ENCODE measurements at places on chromosomes 12 and 14.

DNA sequence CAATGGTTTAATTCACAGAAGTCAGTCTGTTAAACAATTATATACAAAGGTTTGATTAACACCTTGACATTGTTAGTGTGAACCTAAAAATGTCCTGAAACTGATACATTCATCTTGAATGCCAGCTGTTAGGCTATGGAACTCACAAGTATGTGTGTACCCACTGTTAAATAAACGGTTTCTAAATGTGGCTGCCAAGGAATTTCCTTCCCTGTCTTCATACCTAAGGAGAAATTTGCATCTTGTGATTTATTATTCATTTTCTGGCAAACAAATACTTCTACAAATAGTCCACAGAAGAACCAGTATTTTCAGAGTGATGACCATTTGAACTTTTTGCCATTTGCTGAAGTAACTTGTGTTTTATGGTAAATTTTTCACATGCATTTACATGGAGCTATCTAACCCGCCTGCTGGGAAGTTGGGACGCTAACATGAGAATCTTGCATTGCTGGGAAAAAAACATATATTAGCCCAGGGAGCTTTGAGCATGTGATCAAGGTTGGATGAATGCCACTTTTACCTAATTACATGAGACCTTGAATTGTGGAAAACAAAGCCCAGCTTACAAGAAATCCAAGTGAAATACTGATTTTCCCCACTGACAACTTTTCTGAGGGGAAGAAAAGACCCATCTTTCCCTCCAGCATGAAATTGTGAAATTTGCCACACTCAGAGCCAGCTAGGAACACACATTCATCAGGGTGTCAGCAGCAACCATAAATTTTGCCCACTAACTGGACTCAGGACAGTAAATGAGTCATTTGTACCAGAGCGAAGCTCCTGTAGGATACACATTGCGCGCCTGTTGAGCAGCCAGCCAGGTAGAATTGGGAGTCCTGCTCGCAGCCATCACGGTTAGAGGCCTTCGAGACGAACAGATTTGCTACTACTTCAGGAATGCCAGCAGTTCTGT lies 118.0 kb downstream of the KICS2 start:
- no peak for DNase-seq

DNA sequence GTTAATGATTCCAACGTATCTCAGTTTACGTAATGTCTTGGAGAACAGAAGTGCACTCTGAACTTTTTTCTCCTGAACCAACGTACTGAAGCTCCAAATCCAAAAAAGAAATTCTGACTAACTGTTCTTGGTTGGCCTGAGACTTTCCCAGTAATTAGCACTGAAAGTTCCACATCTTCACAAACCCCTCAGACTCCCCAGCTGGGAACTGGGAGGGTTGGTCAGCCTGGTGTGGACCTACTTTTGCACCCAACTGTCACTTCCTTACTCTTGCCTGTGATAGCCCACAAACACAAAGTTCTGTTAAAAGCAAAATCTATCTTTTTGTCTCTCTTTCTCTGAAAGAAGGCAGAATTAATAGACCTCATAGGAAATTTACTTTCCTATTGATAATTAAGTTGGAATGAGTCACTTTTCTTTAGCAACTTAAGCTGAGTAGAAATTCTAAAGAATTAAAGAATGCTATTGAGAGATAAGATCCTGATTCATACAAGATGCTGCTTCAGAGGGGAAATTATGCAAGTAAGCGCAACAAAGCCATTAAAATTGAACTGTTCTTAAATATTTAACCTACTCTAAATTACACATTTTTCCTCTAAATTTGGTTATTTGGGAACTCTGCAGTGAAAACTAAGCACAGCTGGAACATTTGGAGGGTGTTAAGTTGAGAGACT lies 155.0 kb downstream of the EPS8 start:
- DNase-seq = no peak

DNA sequence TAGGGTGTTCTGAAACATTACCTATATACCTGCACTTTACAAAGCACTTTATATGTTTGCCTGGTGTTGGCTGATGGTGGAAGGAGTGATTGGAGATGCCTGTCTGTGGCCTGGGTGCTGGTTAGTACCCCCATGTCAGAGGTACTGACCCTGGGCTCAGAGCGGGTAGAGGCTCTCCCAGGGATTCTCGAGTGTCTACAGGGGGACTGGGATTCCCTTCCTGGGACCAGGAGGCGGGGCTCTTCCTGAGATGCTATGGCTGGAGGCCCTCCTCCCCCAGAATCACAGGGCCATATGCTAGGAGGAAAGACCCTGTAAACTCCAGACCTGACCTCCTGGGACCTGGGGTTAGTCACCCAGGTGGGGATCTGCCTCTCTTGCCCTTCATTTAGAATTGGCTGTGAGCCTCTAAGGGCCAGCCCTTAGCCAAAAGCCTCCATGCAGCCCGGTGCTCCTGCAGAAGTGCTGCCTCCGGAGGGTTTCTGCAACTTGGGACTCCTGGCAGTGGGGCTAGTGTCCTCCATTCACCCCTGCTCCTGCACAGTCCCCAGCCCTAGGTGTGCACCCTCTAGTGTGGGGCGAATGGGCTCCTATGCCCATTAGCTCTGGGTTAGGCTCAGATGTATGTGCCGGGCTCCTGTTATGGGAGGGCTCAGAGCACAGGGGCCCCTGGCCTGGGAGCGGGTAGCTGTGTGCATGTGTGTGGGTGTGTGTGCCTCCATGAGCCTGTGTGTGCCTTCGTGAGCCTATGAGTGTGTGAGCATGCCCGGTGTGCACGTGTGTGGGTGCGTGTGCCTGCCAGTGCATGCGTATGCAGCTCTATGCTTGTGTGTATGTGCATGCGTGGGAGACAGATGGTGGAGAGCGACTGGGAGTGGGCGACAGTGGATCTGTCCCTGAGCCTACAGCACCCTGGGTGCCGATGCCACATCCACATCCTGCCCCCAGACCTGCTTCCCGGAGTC lies 36.6 kb downstream of the RTL1 start:
- DNase-seq = no peak

GRCh38 chr12:125222876-125223275 lies 157.6 kb downstream of the AACS start:
- no peak for DNase-seq

- peak; percentile 56 for DNase-seq
These were observed at the start of gene SOCS2 for GRCh38 chr12:93571925-93572711. SOCS2 (plus strand) TSS chr12:93572675; CDS start chr12:93572898, 223 bp downstream.

DNA sequence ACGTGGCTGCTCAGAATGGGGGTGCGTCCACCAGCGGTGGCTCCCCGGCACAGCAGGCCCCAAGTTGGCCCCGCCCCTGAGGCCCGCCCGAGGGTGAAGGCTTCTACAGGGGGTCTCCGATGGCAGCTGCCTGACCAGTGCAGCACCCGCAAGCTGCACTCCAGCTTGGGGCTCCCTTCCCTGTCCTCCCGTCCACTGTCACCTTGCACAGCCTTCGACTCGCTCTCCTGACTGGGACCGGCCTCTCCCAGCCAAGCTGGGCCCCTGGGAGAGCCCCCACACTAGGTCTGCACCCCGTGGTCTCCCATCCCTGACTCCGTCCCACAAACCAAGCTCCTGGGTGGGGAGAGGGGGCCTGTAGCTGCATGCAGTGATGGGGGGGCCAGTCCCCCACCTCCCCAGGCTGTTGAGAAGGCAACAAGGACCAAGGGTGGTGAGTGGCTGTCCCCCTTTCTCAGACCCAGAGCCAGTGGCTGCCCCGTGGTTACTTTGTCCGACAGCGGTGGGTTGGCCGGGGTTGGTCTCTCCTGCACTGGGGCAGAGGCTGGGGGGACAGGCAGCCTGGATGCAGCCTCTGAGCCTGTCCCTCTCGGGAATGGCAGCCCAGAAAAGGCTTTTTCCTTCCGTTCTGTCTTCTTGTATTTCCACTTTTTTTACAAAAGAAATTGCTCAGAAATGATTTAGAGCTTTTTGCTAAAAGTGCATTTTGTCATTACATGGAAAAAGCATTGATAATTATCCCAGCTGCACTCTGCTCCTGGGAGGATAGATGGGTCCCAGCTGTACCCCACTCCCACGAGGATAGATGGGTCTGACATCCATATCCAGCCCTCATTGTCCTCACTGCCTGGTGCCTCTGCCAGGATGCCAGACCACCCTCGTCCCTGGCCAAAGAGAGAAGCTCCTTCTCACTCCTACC lies 217.0 kb downstream of the KIF26A start:
- DNase-seq = no peak

GRCh38 chr14:67332468-67332867 lies 27.1 kb downstream of the ATP6V1D start:
- DNase-seq = no peak

DNA sequence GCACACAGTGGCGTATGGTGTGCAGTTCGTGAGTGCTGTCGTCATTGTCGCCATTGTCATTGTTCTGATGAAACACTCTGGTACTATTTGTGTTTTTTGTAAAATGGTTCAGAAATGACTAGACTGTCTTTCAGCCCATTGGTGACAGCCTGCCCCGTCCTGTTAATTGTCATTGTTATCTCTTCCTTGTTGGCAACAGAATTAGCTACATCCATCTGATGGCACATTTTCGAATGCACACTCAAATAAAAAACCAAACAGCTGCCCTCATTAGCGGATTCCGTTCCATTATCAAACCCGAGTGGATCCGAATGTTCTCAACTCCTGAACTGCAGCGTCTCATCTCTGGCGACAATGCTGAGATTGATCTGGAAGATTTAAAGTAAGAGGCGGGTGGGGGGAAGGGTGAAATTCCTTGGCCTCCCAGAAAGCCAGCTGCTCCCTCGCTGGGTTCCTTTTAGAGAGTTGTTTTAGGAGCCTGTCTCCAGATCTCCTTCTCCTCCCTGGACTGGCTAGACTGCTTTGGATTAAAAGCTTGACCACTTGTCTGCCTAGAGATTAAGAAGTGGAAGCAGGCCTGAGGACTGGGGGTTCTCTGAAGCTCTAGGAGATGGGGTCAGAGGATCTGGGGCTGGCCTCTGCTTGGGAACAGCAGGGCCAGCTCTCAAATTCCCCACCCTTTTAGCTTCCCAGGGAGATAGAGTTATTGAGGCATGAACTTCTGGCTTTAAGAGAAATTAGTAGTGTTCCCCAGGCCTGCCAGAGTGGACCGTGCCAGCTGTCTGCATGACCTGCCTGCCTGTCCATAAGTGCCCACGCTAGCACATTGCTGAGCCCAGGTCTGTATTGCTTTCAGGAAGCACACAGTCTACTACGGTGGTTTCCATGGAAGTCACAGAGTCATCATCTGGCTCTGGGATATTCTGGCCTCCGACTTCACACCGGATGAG lies 43.3 kb downstream of the MMAB start:
- DNase-seq = no peak

- no peak for DNase-seq
These were observed 183.3 kb upstream of the KRR1 start for GRCh38 chr12:75694534-75695268.

GRCh38 chr12:110677982-110678381 lies 10.9 kb downstream of the HVCN1 start:
- no peak for DNase-seq

DNA sequence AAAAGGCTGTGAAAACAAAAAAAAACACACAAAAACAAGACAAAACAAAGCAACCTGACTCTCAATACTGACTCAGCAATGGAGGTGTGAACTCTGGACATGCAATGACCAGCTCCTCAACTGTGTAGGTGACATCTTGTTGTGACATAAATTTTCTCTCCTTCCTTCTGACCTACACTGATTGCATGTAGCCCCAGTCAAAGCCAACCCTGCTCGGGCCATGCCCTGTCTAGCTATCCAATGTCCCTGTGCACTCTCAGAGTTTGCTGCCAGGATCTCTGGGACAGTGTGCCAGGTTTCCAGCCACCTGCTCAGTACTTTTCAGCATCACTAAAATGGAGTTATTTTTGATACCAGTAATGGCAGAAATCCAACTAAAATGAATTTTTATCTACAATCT lies 18.9 kb upstream of the CRACR2A start:
- no peak for DNase-seq

- no peak for DNase-seq
These were observed 214.9 kb downstream of the PPM1H start for GRCh38 chr12:62720025-62720424.

DNA sequence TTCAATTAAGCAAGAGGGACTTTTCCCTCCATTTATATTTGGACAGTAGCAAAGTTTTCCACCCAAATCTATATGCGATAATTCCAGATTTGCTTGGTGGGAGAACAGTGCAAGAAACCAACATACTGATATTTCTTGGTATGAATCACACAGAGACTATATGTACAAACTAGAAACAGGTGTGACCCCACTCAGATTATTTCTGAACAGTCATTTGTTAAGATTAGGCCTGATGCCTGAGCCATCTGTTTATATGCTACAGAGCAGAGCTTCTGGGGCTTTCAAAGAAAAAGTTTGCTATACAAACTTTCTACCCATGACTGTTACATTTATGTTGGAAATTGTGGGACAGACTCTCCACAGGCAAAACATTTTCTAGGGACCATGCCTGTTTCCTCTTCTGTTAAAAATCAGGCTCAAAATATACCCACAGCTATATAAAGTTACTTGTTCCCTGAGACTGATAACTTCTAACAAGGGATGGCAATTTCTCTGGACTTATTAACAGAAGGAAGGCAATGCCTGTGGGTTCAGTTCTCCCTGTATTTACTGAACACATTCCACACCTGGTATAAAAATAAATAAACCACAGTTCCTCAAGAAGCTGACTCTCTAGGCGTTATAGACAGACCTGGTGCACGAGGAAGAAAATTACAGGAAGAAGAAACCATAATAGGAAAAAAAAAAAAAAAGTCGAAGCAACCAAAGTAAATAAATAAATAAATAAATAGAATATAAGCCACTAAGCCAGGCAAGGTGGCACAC lies 8.0 kb downstream of the PTPN21 start:
- DNase-seq = no peak

DNA sequence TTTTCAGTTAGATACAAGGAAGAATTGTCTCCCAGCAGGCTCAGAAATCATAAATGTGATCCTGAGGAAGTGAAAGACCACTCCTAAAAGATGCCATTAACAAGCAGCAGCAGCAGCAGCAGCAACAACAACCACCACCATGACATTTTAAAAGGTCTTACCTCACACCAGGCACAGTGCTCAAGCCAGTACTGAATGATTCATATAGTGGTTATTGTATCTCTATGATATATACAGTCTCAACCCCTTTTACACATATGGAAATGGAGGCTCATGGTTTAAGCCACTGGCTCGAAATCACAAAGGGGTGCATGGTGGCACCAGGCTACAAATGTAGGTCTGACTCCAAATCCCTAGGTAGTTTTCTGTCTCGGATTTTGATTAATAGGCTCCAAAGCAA lies 126.9 kb downstream of the KTN1 start:
- DNase-seq = no peak

DNA sequence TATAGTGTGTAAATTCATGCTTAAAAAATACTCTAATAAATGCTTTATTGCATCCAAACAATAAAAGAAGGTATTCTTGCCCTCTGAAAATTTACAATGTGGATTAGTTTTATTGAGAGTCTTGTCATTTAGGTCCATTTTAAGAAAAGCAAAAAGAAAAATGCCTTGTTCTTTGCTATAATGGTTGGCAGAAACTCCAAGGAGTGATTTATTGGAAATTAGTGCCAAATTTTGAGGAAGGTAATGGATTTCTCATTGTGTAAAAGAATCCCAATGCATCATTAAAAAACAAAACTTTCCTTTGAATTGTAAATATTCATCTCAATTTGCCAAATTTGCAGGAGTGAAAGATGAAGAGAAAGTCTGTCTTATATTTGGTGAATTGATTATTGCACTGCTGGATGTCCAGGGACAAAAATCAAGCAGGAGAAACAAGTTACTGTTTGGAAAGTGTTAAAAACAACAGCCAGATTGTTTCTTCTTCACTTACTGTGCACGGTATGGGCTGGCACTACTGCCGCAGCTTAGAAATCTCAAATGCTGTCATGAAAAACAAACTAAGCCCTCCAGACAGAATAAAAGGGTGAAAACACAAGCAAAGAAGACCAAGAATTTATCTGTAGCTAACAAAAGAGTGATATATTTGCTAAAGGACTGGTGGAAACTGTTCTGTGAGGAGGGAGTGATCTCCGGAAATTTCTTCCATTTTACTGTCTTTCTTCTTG lies 511.7 kb downstream of the TMTC2 start:
- no peak for DNase-seq
